SK-N-DZ (cell line): ENCODE measurements at places on chromosomes 6 and 20.

DNA sequence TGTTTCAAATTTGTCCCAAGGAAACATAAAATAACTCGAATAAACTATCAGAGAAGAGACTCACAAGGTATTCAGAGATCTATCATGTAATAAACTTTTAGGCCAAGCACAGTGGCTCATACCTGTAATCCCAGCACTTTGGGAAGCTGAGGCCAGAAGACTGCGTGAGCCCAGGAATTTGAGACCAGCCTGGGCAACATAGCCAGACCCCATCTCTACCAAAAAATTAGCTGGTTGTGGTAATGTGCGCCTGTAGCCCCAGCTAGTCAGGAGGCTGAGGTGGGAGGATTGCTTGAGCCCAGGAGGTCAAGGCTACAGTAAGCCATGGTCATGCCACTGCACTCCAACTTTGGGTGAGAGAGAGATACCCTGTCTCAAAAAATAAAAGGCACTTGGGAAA is 79.2 kb upstream of the GCM1 start:
- no peak for DNase-seq

- DNase-seq: peak; percentile 65
Observed at GRCh38 chr6:43228951-43229802, at the start of gene DNPH1. DNPH1 (minus strand) TSS chr6:43229481; CDS start chr6:43229456, 25 bp downstream.

GRCh38 chr6:135128268-135128914 is 52.7 kb upstream of the MYB start:
- no peak for DNase-seq

DNA sequence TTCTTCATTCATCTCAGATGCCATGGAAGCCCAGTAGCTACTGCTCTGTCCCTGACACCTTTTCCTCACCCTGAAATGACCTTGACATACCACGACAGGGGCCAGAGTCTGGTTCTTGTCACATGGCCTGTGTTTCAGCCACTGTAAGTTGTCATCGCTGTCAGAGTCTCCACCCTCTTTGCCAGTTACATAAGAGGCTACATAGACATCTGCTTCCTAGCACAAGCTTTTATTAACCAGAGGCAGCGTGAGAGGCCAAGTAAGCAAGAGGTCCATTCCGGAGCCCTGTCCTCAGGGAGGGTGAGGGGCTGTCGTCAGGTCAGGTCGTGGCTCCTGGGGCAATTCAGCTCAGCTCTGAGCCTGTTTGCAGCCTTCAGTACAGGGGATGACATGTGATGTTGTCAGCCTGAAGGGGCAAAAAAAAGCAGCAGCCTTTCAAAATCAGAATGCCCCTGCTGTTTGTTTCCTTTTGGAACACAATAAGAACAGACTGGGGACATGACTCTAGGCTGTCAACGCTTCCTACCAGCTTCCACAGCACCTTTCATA is 146.3 kb downstream of the MTFR2 start:
- DNase-seq: peak; percentile 99

DNA sequence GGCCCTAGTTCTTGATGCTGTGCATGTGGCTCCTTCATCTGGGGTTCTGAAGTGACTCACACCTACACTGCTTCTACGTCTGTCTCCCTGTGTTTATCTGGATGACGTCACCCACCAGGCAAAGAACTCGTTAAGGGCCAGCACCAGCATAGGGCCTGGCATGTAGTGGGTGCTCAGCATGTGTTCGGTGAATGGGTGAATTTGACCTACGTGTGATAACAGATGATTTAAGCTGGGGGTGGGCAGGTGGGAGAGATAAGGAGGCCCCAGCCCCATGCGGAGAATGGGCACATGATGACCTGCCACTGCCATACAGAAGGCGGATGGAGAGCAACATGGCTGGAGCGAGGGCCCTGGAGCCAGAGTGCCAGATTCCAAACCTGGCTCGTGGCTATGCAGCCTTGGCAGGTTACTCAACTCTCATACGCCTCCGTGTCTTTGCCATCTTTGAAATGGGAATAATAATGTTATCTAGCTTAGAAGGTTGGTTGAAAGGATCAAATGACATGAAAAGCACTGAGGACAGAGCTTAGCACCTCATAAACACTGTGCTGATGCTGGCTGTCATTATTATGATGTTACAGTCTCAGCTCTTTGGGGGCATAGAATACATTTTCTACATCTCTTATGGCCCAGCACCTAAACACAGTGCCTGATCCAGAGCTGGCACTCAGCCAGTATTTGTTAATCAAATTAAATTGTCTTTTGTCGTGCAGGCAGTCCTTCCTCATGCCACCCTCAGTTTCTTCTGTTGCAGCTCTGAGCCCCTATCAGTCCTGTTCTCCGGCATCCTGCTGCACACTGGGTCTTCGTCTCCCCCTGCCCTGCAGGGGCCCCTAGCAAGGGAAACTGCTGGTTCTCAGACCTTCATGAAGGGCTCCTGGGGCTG is 39.6 kb downstream of the VEGFA start:
- no peak for DNase-seq

DNA sequence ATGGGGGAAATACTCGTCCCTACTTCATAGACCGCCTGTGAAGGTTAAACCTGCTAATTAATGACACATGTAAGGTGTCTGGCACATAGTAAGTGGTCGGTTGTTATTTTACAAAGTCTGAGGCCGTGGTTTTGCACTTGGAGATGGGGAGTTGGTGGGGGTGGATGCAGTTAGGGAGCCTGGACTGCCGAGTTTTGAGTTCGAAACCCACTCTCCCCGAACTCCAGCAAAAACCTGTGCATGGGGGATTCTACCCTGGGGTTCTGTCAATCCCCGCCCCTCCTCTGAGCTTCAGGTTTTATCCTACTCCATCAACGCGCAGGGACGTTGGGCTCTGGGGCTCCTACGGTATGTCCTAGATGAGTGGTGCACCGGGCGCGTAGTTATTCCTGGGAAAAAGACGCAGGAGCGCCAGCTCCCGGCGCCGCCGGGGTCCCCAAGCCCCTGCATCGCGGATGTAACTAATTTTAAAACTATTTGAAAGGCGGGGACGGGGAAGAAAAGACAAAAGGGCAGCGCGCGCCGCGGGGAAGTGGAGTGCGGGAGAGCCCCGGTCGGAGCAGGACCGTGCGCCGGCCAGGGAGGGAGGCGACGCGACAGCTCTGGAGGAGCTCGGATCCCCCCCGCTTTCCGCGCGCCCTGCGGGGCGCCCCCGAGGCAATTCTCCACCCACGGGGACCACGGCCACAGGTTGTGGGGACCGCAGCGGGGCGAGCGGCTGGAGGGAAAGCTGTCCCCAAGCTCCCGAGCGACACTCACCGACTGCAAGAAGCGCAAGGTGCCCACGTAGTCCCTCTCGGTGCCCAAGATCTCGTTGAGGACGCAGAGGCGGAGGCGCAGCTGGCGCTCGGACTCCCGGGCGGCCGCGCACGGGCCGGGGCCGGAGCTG is 672 bp downstream of the PREX1 start:
- no peak for DNase-seq

- DNase-seq: no peak
Observed at GRCh38 chr20:48332555-48332954, 495.2 kb downstream of the PREX1 start.

GRCh38 chr6:75691012-75691411 is 58.0 kb upstream of the MYO6 start:
- no peak for DNase-seq

DNA sequence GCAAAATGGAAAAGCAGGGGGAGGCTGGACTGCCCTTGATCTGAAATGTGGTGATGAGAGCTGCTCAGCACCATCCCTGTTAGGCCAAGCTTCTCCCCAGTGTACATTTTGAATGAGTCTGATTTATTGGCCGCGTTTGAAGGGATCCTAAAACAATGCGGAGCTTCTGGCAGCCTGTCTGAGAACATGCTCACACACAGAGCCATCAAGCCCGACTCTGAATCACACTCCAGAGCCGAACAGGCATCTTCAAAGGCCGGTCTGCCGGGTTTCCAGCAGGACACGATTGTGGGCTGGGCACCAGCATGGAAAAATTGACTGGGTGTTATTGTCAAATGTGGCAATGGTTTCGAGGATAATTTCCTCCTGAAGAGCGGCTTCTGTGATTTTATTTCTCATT is 235.9 kb downstream of the TFAP2C start:
- DNase-seq: no peak

- no peak for DNase-seq
Observed at GRCh38 chr6:45827952-45828530, 187.6 kb downstream of the CLIC5 start.

DNA sequence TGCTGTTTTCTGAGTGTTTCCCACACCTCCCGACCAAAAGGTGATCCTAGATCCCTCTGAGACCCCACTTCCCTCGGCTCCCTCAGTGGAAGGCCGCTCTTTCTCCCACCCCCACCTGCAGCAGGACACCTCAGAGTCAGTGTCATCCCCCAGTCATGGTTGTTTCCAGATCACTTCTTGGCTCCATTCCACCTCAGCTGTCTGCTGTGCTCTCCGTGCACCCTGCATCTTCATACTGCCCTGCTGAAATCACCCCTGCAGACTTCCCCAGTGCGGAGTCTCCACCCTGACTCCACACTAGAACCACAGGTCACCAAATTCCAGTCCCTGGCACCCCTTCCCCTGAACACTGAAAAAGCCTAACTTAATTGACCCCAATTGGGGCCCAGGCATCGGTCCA is 255.1 kb upstream of the CDYL start:
- no peak for DNase-seq

DNA sequence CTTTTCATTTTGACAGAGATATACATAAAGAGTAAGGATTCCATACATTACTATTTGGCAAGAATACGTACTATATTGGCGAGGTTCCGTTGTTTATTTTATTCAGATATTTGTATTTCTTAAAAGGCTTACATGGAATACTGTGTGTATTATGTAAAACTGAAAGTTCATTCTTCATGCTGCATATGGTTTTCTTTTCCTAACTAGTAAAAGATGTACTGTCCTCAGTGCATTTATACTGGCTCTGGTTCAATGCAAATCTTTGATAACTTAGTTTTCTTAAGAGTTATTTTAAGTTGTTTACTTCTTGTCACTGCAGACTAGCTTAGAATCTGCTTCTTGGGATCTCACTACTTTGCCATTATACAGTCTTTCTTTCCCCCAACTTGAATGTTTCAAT is 42.0 kb downstream of the ADGRB3 start:
- no peak for DNase-seq

- no peak for DNase-seq
Observed at GRCh38 chr20:10521836-10522235, 86.7 kb downstream of the SLX4IP start.

GRCh38 chr6:157533048-157533871 is 152.3 kb downstream of the ZDHHC14 start:
- DNase-seq: peak; percentile 73

DNA sequence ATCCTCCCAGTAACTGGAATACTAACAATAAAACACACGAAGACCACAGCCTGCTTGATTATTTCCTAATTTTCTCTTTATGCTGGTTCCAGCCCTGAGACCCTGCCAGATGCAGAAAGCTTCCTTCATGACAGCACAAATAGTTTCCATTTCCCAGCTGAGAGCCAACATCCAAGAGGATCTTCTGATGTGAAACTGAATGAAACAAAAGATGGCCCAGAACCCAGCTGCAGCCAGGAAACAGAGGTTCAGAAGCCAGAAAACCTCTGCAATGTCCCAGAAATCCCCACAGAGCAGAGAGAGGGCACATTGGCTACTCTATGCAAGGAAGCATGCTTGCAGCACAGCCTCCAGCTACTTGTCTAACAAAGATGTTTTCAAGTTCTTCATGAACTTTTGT is 61.8 kb upstream of the PLEKHG1 start:
- no peak for DNase-seq

DNA sequence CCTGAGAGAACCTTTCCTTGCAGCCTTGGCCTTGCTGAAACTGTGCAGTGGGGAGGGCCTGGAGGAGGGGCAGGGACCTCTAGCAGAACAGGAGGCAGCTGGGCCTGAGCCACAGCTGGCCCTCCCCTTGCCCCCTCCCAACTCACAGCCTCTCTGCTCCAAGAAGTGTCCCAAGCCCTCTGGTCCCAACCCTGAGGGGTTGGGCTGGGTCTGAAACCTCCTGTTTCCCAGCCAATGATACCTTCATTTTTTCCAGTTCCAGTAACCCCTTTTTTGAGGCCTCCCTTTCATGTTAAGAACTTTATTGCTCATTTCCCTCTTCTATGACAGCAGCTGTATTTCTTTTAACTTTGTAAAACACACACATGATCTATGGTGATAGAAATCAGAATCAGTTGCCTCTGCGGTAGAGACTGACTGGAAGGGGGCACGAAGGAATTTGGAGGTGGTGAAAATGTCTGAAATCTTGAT is 17.9 kb upstream of the ARMC12 start:
- DNase-seq: no peak

GRCh38 chr6:168641446-168641845 is 200.5 kb downstream of the SMOC2 start:
- DNase-seq: no peak

DNA sequence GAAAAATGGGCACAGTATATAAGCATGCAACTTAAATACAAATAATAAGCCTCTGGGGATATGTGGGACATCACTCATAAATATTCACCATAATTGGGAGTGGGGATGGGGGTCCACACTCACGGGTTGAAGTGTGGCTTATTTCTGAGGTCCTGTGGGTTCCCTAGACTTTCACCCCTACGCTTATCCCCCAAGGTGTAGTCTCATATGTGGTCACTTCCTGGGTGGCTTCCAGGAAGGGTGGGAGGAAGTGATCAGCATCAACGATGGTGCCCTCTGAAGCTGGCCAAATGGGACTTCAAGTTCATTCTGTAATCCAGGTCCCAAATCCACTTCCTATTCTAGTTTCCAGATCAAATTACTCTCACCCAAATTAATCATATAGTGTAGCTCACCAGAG is 59.5 kb downstream of the GNAS start:
- no peak for DNase-seq

- DNase-seq: no peak
Observed at GRCh38 chr20:11847827-11848226, 69.9 kb upstream of the BTBD3 start.

DNA sequence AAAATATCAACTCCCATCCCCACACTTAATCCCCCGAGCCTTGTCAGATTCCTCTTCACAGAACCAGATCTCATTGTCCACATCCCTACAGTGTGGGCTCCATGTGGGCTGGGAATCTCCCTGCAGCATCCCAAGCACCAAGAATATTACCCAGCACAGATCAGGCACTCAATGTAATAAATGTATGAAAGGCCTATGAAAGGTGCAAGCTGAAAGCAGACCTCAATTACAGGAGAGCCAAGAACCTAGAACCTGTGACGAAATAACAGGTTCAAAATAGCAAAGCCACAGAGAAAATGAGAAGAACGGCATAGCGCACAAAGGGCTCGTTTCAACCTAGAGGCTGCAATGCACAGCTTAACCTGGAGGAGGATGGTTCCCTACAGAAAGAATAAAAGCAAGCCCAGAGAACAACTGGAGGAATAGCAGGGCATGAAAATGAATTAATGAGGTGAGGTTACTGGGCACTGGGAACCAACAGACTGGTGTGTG is 3.1 kb downstream of the SLC23A2 start:
- no peak for DNase-seq
